H7 (cell line): ENCODE measurements at places on chromosomes 7 and 10.
A peak's percentile ranks its signal among the peaks of the same experiment; 100 is the strongest.

- DNase-seq: no peak
Observed at GRCh38 chr7:70670288-70670687, 461.7 kb upstream of the GALNT17 start.

GRCh38 chr7:135771961-135772638, 23.5 kb upstream of the FAM180A start:
- no peak for DNase-seq

GRCh38 chr7:36185756-36186155, 32.7 kb downstream of the EEPD1 start:
- DNase-seq: no peak

GRCh38 chr7:127484954-127485353, 92.4 kb upstream of the ZNF800 start:
- DNase-seq: no peak

DNA sequence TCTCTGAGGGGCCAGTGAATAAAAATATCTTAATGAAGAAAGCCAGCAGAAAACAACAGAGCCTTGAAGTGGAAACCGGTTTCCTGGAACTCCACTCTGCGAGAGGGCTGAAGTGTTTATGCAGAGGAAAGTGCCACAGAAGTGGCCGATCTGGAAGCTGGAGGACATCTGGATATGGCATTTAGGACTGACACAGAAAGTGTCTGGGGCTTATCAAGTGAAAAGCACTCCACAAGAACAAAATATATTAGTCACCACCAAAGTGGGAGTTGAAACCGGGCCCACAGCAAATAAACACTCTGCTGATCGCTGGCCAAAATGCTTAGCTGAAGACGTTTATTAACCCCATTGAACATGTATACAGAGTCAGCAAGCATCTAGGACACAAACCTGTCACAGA, 7.8 kb downstream of the NOD1 start:
- no peak for DNase-seq

DNA sequence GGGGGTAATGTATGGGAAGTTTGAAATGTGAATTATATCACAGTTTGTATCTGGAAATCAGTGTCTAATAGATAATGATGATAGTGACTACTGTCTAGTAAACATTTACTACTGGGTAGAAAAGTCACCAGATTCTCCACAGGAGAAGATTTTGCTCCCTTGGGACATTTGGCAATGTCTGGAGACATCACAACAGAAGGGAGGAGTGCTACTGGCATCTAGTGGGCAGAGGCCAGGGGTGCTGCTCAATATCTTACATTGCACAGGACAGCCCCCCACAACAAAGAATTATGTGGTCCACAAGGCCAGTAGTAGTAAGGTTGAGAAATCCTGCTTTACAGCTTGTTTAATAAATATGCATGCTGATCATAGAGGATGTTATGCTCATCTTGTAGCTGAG, 92.3 kb upstream of the PRPS1L1 start:
- peak; percentile 10 for DNase-seq

- DNase-seq: peak; percentile 71
Observed at GRCh38 chr7:47492716-47493325, 89.1 kb downstream of the TNS3 start.

GRCh38 chr10:68606918-68607317, 46.8 kb downstream of the TET1 start:
- no peak for DNase-seq

DNA sequence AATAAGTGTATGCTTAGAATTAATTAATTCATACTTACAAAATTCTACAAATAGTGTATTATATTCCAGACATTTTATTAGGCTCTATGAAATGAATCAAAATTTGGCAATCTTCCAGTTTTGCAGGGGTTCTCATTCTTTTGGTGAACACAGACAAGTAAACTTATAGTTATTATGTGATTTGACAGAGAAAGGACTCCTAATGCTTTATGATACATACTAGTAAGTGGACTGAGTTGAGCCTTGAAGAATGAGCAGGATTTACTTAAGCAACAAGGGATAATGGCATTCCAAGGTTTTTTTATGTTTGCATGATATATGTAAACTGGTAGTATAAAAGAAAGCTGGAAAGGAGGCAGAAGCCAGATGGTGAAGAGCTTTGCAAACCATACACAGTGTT, 145.7 kb upstream of the FERD3L start:
- DNase-seq: no peak

GRCh38 chr10:44419790-44420549, 35.1 kb upstream of the CXCL12 start:
- no peak for DNase-seq

GRCh38 chr7:4682621-4683042, 537 bp downstream of the FOXK1 start:
- DNase-seq: peak; percentile 67

DNA sequence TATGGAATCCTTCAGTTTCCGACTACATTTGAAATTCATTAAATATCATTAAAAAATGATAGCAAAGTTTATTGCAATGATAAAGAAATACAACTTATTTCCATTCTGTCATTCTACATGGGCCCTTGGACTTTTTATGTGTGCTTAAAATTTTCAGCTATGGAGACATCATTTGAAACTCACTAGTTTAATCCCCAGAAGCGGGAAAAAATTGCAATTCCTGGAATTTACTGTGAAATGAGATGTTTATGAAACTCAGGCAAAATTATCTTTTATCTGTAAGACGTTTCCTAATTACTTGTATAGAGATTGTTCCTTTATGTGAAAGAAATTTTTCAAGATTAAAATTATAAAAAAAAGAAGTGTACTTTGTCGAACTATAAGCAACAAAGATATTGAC, 213.4 kb downstream of the PARD3 start:
- no peak for DNase-seq

DNA sequence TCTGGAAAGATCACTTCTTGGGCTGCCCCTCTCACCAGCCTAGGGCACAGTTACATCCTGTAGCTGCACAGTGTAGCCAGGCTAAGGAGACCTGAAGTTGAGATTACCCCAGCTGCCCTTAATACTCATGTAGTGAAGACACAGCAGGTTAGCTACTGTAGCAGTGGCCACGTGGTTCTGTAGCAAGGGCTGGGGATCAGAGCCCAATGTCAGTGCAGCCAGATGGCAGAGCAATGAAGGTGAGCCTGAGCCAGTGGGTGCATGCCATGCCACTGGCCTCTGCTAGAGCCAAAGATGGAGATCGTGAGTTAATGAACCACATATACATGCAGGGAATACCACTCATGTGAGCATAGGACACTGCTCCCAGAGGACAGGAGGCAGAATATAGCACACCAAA, 15.5 kb downstream of the AMPH start:
- no peak for DNase-seq

GRCh38 chr10:103199488-103199887, 6.4 kb upstream of the NT5C2 start:
- DNase-seq: no peak

- DNase-seq: no peak
Observed at GRCh38 chr10:102243309-102243708, 2.0 kb upstream of the PITX3 start.

GRCh38 chr7:136878878-136879277, 10.4 kb downstream of the CHRM2 start:
- no peak for DNase-seq

GRCh38 chr7:41584746-41585145, 118.1 kb downstream of the INHBA start:
- no peak for DNase-seq

GRCh38 chr7:99666013-99666395, 13.8 kb downstream of the CYP3A5 start:
- no peak for DNase-seq

DNA sequence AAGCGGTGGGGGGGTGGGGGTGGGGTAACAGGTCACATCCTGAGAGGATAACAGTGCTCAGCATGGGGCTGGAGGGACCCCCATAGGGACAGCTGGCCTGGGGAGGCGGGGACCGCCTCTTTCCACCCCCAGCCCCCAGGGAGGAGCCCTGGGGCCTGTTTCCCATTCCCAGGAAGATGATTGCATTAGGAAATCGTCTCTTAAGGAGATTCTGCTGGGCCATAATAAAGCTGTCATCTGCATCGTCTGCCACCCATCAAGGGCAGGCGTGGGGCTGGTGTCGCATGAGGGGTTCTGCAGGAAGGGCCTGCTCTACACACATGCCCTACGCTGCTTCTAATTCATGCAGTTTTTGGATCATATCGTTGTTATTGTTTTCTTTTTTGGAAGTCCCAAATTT, 17.2 kb downstream of the RET start:
- peak; percentile 68 for DNase-seq

DNA sequence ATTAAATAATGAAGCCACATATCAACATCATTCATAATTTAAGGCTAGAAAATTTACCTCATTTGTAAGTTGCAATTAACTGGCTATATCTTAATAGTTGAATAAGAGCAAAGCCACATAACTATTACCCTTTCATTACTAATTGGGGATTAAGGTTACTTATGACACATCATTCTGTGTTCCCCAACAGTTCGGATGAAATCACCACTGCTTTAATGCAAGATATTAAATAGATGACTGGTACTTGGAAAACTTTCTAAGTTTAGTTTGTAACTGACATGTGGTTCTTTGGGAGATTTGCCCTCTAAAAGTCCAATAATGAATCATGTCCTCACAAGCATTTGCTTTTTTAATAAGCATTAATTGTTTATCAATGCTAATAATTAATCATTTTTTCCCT, 109.1 kb downstream of the MTERF1 start:
- no peak for DNase-seq

GRCh38 chr7:100890653-100891567, 1.4 kb upstream of the UFSP1 start:
- DNase-seq: peak; percentile 87

- DNase-seq: no peak
Observed at GRCh38 chr10:1947464-1948003, 210.2 kb upstream of the ADARB2 start.

DNA sequence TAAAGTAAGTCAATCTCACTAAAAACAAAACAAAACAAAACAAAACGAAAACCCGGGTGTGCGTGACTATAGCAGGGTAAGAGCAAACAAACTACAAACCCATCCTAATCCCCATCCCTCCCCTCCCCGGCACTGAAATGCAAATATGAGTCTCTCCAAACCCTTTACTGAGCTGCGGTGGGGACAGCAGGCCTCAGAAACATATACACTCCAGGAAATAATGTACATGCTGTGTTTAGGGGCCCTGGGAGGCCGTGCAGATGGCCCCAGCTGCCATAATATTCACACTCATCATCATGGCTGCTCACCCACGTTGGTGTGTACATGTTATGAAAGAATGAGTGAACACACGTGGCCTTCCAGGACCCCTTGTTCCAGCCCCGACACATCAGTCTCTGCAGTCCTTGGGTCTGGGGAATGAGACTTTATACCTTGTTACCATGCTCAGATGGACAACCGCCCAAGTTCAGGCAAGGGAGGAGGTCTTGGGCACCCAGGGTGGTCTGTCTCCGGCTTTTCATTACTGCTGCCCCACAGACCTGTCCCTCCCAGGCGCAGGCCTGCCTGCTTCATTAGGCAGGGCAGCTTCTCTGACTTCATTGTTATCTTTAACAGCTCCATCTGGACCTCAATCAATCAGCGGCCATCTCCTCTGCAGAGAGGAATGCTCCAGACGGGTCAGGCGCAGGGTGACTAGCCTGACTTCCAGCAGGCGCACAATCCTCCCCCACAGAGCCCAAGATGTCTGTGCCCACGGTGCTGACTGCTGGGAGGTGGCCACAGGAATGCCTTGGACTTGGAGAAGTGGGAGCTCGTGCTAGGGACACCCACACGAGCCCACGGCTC, 20.6 kb downstream of the HSPA12A start:
- no peak for DNase-seq

DNA sequence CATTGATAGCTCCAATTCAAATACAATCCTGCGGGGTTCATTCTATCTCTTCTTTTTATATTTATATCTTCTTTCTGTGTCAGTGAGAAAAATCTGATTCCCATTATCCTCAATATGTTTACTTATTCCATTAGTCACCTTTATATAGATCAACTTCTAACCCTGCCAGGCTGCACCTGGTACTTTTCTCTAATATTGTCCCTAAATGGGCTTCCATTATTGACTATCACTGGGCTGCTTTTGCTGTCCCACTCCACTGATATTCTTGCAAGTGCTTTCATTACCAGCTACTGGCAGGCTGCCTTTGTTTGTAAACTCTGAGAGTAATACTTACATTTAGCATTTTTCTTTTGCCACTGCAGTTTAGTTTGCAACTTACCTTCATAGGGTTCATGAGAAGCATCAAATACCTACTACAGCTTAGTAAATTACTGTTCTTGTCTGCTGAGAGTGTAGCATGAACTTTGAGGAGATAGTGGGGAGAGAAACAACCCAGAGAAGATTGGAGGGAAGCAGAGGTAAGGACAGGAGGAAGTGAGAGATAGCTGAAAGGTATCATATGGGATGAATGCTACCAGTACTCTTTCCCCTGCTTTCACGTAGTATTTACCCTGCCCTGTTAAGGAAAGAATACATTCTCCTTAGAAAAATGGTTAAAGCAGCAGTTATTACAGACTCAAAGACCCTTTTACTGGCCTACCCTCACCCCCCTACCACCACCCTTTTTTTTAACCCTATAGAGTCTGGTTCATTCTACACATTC, 119.1 kb downstream of the PHTF2 start:
- DNase-seq: no peak

- no peak for DNase-seq
Observed at GRCh38 chr10:4372601-4373000, 453.4 kb upstream of the AKR1E2 start.

DNA sequence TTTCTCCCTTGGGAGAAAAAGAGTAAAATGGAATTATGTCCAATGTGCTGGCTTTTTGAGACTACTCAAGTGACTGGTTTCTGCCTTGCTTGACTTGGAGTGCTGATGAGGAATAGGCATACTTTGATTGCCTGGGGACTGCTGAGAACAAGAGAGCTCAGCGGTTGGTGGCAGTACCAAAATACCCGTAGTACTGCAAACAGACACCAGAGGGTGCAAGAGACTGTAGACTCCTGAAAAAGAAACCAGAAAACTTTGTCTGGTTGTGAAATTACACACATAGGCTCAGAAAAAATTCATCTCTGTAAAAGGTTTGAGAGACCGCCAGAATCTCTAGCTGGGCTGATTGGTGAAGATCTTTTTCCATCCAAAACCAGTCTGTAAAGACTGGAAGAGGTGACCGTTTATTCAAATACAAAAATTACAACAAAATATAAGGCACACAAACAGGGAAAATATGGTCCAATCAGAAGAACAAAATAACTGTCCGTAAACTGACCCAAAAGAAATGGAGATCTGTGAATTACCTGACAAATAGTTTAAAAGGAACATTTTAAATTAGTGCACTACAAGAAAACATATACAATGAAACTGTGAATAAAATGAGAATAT, 18.5 kb downstream of the BICC1 start:
- no peak for DNase-seq

- no peak for DNase-seq
Observed at GRCh38 chr10:21733710-21734109, 199.7 kb downstream of the MLLT10 start.

GRCh38 chr7:26305090-26305868, 13.6 kb downstream of the SNX10 start:
- no peak for DNase-seq
